ENCODE measurements at places on chromosomes 3 and 15.

DNA sequence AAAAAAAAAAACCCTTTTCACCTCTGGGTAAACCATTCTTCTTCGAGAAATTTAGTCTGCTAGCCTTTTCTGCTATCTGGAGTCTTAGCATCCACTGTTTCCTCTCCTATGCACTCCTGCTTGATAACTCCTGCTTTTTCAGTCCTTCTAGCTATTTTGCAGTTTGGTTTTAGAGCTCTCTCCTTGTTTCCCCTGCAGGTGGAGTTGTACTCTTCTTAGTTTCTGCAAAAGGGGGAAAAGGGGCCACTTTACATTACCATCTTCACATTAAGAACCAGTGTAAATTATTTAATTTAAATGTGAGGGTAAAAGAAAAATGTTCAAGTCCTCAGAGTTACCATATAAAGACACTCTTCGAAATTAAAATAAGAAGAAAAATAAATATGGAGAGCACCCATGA is 23.6 kb upstream of the MYLK start:
- DNase-seq: no peak

- DNase-seq: no peak
These were observed 146.8 kb downstream of the ADAMTS17 start for GRCh38 chr15:100194996-100195395.

GRCh38 chr3:148333091-148333490 is 364.6 kb upstream of the AGTR1 start:
- peak; percentile 8 for DNase-seq

DNA sequence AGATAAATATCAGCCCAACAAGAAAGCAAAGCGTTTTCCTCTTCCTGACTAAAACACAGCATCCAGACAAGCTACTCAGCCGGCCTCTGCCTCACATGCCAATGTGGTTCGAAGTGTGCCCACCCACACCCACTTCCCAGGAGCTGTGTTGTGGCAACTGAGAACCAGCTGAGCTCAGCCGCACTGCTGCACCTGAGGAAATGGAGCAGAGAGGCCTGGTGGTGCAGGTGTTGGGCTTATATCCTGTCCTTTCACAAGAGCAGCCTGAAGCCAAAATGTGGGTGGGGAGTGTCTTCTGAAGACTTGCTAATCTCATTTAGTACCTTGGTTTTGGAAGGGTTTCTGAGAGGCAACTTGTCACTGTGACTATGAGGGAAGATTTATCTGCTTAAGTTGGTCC is 23.0 kb upstream of the RETNLB start:
- no peak for DNase-seq

DNA sequence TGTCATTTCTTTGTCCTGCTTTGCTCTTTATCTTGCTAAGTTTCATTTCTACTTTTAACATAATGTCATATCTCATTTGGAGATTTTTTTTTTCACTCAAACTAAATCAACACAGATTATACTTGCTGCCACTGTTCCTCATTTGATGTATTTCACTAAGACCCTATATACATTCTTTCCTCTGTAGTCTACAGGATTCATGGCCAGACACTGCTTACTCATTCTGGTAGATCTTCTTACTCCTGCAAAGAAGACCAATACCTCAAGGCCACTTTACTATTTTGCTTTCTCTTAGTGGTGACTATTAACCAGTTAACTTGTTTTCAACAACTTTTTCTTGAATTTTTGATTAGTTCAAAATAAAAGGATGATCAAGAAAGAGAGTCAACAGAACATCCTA is 26.6 kb downstream of the SLC24A5 start:
- no peak for DNase-seq

GRCh38 chr15:96598514-96598913 is 268.0 kb downstream of the NR2F2 start:
- DNase-seq: no peak

GRCh38 chr15:26392956-26393355 is 379.9 kb downstream of the GABRB3 start:
- DNase-seq: no peak

- no peak for DNase-seq
These were observed 73.4 kb downstream of the AQR start for GRCh38 chr15:34896183-34896582.

- DNase-seq: no peak
These were observed 155.2 kb upstream of the CGNL1 start for GRCh38 chr15:57221134-57221533.
